Central memory CD4-positive, alpha-beta T cell (primary cell): ENCODE measurements at places on chromosomes 6 and 20.

DNA sequence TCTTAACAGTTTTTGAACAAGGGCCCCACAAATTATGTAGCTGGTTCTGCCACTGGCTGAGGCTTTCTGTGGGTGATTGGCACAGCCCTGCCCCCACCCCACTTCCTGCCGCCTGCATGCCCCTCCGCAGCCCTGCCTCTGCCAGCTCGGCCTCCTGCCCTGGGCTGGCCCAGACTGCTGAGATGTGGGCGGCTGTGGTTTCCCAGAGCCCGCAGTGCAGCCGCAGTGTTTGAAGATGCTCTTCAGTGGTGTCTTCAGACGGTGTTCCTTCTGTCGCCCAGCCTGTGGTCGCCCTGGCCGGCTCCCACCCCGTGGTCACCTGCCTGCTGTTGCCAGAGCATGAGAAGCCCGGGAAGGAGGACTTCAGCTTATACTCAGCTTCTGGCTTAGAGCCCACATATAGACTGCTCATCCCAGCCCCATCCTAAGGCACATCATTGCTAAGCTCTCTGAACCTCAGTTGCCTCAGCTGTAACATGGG lies 154.3 kb downstream of the VEGFA start:
- peak; percentile 13 for DNase-seq

DNA sequence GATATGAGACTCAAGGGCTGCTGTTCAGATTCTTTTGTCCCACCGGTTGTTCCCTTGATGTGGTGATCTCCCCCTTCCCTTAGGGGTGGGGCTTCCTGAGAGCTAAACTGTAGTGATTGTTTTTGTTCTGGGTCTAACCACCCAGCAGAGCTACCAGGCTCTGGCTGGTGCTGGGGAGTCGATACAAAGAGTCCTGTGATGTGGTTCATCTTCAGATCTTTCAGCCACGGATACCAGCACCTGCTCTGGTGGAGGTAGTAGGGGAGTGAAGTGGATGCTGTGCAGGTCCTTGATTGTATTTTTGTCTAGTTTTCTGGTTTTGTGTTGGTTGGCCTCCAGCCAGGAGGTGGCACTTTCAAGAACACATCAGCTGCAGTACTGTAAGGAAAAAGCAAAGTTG lies 801.6 kb downstream of the EPHA7 start:
- DNase-seq, result no peak

- DNase-seq, result no peak
Measured at GRCh38 chr6:52707963-52708680, 37.2 kb downstream of the TMEM14A start.

DNA sequence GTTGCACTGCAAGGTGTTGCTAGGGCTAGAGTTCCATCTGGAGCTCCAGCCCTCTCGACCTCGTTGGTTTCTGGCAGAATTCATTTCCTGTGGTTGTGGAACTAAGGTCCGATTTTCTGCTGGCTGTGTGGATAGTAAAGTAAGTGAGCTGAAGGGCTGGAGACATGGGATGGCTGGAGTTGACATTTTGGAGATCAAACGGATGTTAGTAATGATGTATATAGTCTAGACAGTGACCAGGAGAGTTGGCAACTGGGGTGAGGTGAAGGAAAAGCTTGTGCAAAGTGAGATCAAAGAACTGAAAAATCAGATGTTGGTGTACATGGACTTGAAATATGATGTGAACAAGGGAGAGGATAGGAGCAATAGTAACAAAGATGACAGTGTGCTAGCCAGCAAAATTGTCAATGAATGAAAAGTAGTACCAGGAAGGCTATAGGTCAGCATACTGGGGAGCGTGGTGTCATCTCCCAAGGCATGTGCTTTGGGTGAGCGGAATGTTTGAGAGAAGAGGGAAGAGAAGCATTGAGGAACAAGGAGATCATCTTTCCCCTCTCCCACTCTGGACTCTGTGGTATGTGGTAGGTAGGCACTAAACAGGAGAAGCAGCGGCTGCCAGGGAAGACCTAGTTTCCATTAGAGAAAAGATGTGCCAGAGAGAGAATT lies 7.8 kb downstream of the QRSL1 start:
- DNase-seq, result no peak

DNA sequence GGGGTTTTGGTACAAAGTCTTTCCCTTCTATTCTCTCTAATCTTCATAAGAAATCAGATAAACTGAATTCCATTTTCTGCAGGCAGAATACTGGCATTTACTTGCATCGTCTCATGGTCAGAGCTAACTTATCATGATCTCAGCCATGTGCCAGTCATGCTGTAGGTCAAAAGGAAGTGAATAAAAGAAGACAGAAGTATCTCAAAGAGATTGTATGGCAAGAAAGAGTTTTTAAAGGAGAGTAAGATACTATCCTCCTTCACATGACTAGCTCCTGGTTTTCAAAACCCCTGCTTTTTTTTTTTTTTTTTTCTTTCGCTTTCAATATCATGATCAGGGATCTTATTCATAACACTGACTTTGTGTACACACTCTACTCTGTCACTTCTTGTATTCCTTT lies 398.3 kb downstream of the C6orf118 start:
- no peak for DNase-seq

DNA sequence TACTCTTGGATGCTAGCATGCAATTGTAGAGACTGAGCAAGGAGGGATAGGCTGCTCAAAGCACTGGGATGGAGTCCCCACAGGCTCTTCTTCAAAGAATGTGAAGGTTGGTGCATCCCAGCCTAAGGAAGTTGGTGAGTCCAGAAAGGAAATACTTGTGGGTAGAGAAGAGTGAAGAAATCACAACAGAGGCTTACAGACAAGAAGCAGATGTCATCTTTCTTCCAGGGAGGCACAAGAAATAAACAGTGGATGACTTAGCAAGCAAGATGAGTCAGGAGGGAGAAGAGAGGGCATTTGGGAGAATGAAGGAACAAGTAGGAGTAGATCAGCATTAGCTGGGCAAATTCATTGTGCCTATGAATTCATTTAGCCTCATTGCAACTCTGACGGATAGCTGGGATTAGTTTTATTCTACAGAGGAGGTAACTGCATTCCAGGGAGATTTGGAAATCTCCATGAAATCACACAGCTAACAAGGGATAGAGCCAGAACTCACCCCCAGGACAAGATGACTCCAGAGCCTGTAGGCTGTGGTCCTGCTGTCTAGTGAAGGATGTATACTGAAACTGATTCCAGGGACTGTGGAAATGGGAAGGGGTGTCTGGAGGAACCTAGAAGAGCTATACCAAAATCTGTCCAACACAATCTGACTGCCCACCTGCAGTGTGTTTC lies 125.8 kb upstream of the SPTLC3 start:
- no peak for DNase-seq

DNA sequence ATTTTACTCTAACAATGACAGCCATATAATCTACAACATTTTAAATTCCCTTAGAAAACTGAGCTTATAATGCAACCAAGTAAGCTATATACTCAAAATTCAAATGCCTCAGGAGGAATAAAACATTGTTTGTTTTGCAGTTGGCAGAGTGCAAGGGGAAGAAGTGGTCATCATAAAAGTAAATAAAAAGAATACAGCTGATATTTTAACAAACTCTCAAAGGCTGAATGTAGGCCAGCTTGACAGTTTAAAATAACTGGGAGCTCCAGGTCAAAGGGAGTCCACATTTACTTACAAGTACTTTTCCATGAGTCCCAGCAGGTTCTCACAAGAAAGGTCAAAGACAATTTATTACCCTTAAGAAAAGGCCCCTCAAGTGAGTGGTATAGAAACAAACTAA lies 589.8 kb downstream of the BCKDHB start:
- no peak for DNase-seq

DNA sequence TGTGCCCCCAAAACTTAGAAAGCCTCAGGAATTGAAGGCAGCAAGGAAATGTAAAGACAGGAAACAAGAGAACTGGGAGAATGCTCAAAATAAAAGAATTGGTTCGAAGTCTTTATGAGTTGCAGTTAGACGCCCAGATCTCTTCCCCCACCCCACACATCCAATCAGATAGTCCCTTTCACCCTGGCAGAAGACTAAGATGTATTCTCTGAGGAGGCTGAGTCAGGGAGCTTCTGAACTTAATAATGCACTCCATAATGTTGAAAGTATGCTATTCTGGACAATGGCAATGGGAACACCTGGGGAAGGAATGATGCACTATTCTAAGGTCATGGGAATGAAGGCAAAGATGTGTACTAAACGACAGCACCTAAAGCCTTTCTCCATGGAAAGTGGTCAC lies 173.6 kb downstream of the MTFR2 start:
- DNase-seq, result no peak

DNA sequence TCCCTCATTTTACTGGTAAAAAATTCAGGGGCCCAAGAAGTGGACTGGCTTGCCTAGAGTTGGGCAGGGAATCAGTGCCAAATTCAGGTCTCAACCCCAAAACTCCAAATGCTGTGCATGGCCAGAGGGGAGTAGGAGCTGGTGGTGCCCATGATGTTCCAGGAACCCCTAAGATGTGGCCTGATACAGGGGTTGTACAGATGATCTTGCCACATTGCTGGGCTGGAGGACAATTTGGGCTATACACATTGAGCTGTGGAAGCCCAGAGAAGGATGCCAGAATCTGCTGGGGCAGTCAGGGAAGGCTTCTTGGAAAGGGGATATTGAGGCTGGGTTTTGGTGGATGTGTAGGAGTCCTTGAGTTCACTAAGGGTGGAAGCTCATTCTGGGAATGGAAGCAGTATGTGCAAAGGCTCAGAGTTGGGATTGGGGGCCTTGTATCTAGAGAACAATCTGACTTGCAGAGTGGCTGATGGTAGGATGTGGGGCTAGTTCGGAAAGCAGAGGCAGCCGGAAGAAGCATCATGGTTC lies 38.0 kb upstream of the APCDD1L start:
- DNase-seq, result no peak

DNA sequence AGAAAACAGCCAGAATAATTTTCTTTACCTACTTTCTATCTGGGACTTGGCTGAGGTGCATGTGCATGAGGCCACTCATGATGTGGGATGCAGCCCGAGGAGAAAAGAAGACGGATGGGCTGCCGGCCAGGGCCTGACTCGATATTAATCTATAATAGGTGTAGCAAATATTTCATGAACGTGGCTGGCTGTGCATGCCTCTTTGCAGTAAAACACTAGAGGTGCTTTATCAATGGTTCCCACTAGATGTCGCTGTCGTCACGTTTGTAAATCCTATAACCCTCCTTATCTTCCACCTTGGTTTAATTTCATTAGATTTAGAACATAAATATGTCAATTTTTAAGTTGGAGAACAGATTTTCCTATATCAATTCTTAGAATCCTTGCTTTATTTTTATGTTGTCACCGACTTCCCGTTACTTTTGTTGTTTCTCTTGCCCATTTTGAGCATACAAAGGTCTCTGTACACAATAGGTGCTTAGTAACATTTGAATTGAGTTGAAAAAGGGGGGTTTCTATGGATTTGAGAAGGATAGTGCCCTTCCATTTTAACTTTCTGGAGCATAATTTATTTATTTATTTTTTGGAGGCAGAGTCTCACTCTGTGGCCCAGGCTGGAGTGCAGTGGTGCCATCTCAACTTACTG lies 19.6 kb upstream of the FERMT1 start:
- peak; percentile 12 for DNase-seq

- no peak for DNase-seq
Measured at GRCh38 chr6:52124126-52125121, 37.0 kb upstream of the PKHD1 start.

DNA sequence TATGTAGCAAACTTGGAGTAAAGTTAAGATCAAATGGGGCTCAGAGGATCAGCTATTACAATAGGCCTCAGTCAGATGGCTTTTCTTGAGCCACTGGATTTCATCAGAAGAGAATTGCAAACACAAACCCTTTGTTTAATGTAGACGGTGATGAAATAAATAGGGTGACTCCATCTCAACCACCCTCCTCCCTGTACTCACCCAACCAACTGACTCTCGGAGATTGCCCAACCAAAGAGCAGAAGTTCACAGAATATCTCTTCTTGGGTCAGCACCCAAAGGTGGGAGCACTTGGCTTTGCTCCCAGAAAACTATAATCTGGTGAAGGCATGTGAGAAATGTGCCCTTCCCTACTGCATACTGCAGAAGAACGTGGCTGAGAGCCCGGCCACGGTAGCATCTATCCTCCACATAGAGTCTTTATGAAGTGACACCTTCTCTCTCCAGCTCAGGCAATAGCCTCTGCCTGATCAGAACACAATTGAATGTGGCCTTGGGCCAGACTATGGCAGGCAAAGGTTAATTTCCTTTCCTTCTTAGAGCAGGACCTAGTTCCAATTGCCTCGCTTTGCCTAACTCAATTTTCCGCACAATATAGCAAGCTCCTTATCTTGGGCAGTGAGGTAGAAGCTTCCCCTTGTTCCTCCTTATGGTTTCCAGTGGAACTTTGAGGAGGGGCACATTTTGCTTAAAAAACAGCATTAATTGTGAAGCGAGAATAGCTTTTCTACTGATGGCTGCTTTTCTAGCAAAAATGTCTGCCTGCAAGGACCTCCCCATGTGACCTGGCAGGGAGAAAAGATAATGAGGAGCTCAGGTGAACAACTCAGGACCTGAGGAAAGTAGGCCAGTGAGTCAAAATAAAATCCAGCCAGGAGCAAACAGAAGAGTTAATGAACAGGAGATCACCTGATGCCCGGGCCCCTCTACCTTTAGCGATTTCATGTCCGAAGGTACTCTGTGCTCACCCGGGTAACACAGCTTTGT lies 79.4 kb downstream of the GFOD1 start:
- DNase-seq, result no peak

DNA sequence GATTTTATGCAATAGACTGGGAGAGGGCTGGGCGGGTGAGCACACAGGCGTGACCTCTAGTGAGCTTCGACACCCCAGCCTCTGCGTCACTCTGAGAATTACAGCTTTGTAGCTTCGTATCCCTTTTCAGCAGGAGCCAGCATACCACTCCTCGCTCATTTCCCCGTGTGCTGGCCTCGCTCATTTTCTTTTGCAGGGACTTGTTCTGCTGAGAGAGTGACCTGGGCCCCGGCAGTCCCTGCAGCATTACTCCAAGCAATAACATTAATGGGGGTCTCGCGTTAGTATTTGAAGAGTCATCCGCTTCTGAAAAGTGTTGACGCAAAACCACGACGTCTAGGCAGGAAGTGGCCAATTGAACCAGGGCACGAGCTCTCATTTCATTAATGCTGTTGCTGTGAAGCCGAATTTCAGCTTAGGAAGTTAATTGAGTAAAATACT lies 193.7 kb downstream of the QKI start:
- no peak for DNase-seq

GRCh38 chr20:36439040-36439730 lies 102.1 kb upstream of the MYL9 start:
- peak; percentile 43 for DNase-seq

- DNase-seq, result no peak
Measured at GRCh38 chr6:121504227-121504626, 68.8 kb downstream of the GJA1 start.
